ENCODE measurements at places on chromosomes 5 and 9.

DNA sequence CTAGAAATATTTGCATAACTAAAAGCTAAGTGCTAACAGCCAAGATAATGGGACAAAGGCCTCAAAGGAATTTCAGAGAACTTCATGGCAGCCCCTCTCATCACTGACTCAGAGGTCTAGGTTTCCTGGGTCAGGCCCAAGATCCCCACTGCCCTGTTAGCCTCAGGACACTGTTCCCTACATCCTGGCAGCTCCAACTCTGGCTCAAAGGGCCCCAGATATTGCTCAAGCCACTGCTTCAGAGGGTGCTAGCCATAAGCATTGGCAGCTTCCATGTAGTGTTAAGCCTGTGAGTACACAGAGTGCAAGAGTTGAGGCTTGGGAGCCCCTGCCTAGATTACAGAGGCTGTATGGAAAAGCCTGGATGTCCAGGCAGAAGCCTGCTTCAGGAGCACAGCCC is 998.1 kb downstream of the TLE1 start:
- no peak for DNase-seq

- DNase-seq: no peak
These were observed 119.5 kb upstream of the PLCXD3 start for GRCh38 chr5:41629897-41630296.

GRCh38 chr5:522899-523440 is 1.3 kb downstream of the SLC9A3 start:
- DNase-seq: no peak

GRCh38 chr5:67875601-67876000 is 340.0 kb upstream of the PIK3R1 start:
- DNase-seq: no peak

GRCh38 chr5:107858324-107858723 is 187.6 kb upstream of the EFNA5 start:
- no peak for DNase-seq

DNA sequence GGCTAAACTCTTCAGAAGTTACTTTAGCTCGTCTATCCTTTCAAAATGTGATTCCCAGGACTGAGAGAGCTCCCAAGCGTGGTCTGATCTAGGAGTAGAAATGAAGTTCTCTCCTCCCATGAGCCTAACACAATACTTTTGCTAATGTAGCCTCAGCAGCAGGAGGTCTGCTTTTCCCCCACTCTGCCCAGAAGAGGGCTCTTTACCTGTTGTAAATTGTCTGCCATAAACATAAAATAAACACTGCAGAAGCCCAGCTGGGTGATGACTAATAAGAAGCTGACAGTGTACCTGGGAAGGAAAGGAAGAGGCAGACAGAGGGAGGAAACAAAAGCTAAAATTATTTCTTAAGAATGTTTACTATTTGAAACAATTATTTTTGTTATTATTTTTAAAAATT is 15.4 kb downstream of the SLC36A3 start:
- no peak for DNase-seq

DNA sequence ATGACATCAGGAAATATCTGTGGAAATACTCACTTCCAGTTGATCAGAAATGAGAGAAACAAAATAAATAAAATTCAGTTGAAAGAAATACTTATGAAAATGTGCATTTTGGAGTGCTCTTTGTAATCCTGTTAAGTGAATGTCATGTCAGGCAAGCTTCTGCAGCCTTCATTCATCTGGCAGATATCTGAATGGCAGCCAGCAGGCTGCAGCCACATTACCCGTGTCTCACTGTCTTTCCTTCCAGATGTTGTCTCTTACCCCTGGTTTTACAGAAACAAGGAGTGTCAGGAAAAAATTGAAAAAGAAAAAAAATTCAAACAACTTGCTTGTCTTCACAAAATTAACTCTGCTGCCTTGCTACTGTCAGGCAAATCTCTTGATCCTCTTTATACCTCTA is 445.0 kb upstream of the RIOK2 start:
- DNase-seq: no peak

GRCh38 chr5:175620527-175620926 is 37.3 kb upstream of the HRH2 start:
- no peak for DNase-seq

DNA sequence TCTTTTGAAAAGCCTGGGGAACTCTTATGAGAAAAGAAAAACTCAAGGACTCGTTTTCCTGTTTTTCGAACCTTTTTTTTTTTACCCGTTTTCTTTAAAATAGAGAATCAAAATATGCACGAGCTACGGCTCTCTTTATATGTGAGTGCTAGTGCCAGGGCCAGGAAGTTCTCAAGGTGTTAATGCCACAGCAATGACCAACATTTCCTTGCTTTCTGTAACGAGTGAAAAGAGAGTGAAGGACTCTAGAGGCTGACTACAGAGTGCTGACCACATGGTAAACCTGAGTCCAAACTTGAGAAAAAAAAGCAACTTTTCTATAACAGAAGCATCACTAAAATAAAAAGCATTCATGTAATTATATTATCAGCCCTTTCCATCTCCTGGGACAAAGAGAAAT is 102.2 kb upstream of the SLC28A3 start:
- no peak for DNase-seq

DNA sequence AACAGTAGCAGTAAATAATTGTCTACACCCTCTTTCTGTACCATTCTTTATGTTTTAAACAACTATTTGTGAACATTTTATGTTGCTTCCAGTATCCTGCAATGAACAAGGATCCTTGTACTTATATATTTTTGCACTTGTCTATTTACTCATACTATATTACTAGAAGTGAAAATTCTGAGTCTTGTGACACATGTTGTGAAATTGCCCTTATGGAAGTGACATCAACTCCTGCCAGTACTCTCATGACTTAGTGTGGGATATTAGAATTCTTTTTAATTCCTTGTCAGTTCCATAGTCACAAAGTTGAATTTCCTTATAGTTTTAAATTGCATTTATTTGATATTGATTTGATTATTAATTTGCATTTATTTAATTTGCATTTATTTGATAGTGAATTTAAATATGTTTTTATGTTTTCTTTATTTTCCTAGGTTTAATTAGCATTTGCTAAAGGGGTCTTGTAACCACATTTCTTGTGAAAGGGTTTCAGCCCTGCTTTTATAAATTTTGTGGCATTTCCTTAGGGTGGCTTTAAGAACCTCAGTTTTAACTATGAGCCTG is 27.7 kb downstream of the PARP8 start:
- DNase-seq: no peak

GRCh38 chr5:110840347-110840960 is 101.6 kb downstream of the SLC25A46 start:
- DNase-seq: no peak

GRCh38 chr5:144177548-144177947 is 6.9 kb downstream of the KCTD16 start:
- no peak for DNase-seq

DNA sequence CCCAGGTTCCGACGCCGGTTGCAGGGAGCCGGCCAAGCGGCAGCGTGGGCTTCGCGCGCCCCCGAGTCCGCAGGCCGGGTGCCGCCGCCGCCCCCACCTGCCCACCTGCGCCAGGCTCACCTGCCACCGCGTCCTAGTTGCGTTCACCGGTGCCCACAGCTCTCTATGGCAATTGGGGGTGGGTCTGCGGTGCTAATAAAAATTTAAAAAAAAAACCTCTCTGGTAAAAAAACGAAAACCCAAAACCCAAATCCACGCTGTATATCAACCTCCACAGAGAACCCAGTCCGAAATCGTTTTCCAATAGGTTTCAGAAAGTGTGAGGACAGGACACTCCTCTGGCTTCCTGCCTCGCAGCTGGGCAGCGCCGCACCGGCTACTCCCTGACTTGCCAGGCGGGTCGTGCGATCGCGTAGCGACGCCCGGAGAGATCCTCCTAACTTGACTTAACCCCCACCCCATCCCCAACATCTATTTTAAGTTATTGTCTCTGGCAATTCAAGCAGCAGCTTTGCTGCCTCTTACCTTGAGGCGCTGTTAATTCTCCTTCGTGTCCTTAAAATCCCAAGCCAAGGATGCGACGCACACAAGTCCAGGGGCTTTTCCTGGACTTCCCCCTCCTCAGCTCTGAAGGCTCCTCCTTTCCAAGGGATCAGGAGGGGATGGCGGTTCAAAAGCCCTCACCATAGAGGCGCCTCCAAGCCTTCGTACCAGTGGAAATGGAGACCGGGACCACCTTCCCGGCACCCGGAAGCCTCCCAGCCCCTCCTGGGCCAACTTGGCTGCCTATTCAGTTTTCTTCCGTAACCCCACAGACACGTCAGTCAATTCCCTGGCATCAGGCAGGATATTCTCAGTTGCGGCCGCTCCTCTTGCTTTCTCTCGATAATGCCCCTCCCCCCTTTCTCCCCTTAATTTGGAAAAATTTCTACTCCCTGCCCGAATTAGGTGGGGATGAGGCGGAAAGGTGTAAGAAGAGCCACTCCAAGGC is 1639.4 kb upstream of the C9orf72 start:
- no peak for DNase-seq

DNA sequence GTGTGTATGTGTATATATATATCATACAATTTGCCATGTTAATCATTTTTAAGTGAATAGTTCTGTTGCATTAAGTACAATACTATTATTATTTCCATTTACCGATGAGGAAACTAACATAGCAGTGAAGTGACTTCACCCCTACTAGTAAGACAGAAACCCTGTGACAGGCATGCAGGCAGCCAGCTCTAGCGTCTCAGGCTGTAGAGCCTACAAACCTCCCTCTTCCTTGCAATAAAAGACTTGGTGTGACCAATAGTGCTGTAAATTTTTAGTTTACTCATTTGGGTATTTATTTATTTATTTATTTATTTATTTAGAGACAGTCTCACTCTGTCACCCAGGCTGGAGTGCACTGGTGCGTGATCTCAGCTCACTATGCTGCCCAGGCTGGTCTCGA is 24.7 kb downstream of the FNBP1 start:
- DNase-seq: no peak

DNA sequence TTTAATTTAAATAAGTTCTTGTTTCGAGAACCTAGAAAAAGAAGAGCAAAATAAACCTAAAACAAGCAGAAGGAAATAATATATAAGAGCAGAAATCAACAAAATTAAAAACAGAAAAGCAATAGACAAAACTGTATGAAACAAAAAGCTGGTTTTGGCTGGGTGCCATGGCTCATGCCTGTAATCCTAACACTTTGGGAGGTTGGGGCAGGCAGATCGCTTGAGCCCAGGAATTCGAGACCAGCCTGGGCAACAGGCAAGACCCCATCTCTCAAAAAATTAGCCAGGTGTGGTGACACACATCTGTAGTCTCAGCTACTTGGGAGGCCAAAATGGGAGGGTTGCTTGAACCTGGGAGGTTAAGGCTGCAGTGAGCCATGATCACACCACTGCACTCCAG is 59.2 kb upstream of the OTP start:
- no peak for DNase-seq

GRCh38 chr5:175591293-175591692 is 66.6 kb upstream of the HRH2 start:
- no peak for DNase-seq
